Activated T-cell treated with anti-CD3 and anti-CD28 coated beads, Interleukin-2, amount 50 U/mL, for 1 hour (primary cell): ENCODE measurements at places on chromosomes 16 and 17.

- no peak for DNase-seq
These were observed 34.6 kb downstream of the TBCD start for GRCh38 chr17:82786427-82786826.

DNA sequence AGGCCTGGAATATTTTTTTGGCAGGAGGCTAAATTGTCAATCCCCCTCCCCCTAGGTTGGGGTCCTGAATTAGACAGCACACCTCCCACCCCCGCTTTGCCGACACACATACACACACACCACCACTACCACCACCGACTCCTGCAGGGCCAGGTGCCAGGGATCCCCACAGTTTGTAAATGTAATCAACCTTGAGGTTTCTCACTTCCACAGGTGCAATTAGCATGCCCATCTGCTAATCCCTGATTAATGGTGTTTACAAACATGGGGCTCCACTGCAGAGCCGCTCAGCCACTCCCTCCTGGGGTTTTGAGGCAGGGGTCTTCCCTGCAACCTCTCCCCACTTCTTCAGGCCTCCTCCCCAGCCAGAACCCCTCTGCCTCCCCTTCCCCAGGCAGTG lies 11.8 kb downstream of the MRM1 start:
- no peak for DNase-seq

DNA sequence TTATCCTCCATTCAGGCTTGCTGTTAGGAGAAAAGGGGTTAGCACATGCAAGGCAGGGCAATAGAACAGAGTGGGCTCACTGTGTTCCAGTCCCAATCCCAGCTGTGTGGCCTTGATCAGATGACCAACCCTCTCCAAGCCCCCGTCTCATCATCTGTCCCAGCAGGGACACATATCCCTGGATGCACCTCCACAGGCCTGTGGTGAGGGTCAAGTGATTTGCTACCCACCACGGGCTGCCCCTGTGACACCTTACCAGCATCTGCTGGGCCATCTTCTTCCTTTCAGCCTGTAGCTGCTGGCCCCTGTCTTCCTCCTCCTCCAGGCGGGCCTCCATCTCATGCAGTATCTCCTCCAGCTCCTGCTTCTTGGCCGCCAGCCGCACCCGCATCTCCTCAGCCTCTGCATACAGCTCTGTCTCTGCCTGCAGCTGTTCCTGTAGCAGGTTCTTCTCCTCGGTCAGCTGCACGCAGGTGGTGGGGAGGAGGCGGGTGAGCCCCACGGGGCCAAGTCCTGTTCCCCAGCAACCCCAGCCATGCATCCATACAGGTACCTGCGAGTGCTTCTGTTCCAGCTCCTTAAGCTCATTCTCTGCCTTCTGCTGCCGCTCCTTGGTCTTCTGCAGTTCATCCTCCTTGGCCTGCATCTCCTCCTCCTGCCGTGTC lies 91.3 kb downstream of the NDE1 start:
- DNase-seq: no peak

DNA sequence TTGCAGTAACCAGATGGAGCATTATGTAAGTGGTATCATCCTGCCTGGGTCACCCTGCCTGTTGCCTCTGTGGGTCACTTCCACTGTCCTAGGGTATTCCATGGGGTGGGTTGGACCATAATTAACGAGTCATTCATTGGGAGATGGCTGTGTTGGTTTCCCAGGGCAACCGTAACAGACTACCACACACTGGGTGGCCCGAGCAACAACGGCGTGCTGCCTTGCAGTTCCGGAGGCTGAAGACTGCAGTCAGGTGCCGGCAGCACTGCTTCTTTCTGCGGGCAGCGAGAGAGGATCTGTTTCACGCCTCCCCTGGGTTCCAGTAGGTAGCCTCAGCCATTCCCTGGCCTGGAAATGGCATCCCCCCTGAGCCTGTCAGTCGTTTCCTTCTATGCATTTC lies 28.9 kb upstream of the CMIP start:
- no peak for DNase-seq

- DNase-seq: no peak
These were observed 77.0 kb downstream of the METRNL start for GRCh38 chr17:83156408-83156807.

DNA sequence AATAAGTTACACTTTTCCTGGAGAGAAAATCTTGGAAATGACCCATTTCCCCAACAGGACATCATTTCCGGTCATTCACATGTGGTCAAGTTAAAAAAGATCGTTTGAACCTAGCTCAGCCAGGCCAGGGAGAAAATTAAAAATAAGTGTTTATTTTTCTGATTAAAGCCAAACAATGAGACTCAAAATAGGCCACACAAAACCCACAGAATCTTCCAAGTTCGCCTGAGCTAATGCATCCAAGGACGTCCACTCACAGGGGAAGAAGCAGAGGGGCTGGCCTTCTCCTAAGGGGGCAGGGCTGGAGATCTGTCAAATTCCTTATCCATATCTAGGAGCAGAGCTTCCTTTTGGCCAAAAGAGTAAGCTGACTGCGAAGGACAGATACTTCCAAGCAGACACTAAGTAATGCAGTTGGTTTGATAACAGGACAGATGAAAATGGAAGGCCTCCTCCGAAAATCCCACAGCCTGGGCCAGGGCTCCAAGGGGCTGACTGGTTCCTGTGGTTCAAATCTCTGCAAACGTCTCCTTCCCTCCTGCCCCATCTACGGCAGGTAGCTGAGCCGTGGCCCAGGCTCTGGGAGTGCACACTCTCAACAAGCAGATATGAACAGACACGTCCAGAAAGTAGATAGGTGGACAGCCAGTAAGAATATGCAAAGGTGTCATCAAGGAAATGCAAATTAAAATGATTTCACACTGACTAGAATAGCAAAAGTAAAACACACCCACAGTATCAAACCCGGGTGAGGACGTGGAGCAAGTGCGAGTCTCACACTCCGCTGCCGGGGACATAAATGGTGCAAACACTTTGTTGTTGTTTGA lies 98.5 kb downstream of the MRM3 start:
- no peak for DNase-seq

DNA sequence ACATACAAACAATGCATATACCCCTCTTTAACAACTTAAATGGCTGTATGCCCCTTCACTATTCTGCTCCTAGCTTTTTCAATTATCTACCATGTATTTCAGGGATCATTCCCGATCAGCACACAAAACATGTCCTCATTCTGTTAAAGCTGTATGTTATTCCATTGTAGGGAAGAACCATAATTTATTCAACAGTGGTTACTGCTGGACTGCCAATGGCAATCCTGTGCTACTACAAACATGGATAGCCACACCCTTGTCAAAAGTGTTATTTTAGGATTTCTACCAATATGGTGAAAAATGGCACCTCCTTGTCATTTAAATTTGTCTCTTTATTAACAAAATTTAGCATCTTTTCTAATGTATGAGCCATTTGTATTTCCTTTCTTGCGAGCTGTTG lies 85.1 kb upstream of the BCAR1 start:
- no peak for DNase-seq

GRCh38 chr17:37848690-37849616 lies 75.3 kb upstream of the TBC1D3K start:
- no peak for DNase-seq

DNA sequence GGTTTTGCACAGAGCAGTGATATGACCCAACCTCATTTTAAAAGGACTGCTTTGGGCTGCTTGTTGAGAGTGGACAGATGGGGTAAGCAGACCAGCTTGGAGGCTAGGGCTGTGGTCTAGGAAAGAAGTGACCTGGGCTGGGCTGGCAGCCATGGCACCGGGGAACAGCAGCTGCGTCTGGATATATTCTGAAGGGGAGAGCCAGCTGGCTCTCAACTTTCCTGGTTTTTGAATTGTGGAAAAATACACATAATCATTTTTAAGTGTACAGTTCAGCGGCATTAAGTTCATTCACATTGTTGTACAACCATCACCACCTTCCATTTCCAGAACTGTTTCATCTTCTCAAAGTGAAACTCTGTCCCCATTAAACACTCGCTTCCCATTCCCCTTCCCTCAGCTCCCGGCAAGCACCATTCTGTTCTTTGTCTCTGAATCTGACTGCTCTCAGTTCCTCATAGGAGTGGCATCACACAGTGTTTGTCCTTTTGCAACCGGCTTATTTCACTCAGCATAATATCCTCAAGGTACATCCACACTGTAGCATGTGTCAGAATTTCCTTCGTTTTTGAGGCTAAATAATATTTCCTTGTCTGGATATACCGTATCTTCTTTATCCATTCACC lies 113.2 kb downstream of the SPECC1 start:
- no peak for DNase-seq

- DNase-seq: no peak
These were observed 1.6 kb upstream of the ATP6V0C start for GRCh38 chr16:2511996-2512734.

- no peak for DNase-seq
These were observed 147.9 kb downstream of the STXBP4 start for GRCh38 chr17:55116440-55116914.

GRCh38 chr17:4004517-4005295 lies 40.5 kb upstream of the ATP2A3 start:
- peak; percentile 71 for DNase-seq

DNA sequence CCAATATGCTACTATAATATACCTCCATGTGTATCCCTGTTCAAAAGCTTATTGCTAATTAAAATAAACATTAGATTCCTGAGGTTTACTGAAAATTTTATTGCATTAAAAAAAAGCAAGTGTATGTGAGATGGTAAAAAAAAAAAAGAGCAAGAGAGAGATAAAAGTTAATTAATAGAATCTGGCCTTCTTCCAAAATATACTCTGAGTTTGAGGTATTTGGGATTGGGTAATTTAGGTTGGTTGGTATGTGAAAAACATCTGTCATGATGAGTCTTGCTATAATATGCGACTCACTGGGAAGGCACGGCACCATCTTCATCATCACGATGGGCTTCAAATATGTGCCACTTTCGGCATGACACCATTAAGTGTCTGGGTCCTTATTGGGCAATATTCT lies 711.1 kb upstream of the SOX9 start:
- DNase-seq: no peak

GRCh38 chr16:24844101-24845030 lies 1.4 kb upstream of the SLC5A11 start:
- DNase-seq: no peak

- DNase-seq: peak; percentile 77
These were observed at the start of gene THRA for GRCh38 chr17:40062329-40063186. THRA (plus strand) TSS chr17:40062965; CDS start chr17:40074489, 11,524 bp downstream.

DNA sequence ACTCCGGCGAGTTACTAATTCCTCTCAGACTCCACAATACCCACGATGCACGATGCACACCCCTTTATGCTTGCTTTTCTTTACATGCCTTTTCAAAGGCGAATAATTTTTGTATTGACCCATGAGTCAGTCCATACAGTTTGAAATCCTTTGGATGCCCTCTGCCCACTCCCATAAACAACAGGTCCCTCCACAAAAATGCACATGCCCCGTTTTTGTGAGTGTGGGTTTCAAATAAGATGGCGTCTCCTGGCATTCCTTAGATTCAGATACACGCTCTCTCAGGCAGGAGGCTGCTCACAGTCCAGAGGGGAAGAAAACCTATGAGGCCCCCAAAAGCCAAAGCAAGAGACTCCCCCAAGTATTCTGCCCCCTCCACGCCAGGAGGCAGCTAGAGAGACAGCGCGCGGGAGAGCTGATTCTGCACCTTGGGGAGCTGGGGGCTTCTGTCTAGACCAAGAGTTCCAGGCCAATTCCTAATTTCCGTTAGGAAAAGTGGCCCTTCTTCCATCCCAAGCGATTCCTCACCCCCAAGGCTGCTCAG lies 19.6 kb upstream of the HOXB9 start:
- no peak for DNase-seq

GRCh38 chr17:71667661-71668060 lies 453.2 kb upstream of the SOX9 start:
- no peak for DNase-seq

DNA sequence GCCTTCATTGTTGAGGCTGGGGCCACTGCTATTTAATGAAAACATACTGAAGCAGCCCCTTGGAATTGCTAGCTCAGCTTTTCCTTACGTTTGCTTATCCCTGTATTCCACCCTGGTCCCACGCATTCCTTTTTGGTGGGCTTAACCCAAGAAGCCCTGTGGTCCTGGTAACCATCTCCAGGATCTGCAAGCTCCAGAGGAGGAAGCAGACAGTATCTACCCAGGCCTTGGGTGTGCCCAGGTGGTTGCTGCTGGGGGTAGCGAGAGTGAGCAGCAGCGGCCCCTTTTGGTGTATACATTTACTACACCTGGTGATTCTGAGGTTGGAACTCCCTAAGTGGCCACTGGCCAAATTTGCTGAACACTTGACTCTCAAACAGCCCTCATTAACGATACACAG lies 97.7 kb downstream of the CBLN1 start:
- no peak for DNase-seq

GRCh38 chr16:71724320-71724751 lies at the start of gene PHLPP2:
PHLPP2 (minus strand) TSS chr16:71724701; CDS start chr16:71714795, 9,906 bp downstream.
- DNase-seq: no peak

DNA sequence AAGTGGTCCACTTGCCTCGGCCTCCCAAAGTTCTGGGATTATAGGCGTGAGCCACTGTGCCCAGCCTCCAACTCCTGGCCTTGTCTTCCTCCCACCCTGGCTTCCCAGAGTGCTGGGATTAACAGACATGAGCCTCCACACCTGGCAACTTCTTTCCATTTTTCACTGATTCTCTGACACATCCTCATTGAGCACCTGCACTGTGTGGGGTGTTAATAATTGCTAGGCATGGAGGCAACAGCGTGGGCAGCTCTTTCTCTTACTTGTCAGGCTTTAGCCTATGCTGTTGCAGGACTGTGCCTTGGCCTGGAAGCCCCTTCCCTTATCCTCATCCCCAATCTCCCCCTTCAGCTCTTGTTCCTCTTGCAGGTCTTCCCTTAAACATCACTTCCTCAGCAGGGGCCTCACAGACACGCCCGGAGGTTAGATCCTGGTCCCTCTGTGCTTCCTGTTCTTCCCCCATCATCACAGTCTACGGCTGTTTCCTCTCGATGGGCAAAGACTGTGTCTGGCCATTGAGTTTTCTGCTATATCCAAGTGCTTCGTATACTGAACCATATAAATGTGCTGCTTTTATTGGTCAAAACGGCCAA lies 7.9 kb downstream of the QPRT start:
- DNase-seq: no peak

DNA sequence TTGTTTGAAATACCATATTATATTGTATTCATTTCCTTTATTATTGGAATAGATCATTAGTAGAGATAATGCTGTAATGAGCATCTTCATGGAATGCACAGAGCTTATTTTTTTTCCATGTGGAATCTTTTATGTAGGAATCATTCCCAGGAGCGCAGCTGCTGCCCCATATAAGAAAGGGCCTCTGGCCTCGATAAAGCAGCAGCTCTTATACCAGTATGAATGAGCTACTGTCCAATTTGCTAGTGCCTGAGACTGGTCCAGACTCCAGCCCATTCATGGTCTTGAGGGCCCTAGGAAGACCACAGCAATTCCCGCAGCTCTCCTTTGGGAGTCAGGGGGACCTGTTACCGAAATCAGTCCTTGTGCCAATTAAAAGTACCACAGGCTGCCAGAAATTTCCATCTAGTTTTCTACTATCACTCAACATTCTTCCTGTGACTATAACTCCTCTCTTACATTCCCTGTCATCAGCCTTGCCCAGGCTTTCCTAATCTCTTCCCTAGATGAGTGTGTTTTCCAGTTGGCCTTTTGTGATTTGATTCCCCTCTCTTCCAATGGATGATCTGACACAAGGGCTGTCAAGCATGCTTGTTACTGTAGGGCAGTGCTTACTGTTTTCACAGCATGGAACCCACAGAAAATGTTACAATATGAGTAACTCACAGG lies 1.9 kb downstream of the ZNF843 start:
- DNase-seq: no peak
